ENCODE measurements at places on chromosomes 5 and 9.

DNA sequence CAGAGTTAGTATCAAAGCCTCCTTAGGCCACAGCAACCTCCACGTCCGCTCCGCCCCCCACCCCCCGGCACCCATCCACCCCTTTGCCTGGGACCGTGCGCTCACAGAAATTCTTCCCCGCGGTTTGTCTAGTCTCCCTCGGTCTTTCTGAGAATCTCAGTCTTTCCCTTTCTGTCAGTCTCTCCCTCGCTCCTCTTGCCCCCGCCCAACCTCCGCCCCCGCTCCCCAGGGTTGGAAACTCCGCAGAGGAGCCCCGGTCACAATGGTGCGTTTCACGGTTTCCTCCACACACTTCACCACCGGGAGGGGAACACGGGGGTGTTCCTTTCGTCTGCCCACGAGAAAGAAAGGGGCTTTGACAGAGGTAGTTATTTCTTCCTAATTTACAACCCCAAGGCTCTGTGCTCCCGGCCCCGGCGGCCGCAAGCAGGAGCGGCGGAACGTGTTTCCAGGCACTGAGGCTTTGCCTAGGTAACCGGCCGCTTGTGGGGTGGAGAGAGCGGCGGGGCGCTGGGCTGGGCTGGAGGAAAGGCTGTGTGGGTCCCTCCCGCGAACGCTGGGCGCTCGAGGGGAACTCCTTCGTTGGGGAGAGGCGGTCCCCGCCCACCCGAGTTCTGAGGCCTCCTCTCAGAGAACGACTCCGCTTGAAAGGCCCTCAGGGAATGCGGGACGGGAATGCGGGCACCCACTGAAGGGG lies 2.1 kb downstream of the NR4A3 start:
- DNase-seq: peak; percentile 18

DNA sequence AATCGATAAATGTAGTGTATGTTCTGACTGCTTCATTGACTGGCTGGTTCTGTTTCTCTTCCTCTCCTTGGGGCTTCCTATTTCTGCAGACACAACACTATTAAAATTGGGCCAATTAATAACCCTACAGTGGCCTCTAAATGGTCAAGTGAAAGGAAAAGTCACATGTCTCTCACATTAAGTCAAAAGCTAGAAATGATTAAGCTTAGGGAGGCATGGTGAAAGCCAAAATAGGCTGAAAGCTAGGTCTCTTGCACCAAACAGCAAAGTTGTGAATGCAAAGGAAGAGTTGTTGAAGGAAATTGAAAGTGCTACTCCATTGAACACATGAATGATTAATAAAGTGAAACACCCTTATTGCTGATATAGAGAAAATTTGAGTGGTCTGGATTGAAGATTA lies 58.2 kb downstream of the CCNH start:
- no peak for DNase-seq

DNA sequence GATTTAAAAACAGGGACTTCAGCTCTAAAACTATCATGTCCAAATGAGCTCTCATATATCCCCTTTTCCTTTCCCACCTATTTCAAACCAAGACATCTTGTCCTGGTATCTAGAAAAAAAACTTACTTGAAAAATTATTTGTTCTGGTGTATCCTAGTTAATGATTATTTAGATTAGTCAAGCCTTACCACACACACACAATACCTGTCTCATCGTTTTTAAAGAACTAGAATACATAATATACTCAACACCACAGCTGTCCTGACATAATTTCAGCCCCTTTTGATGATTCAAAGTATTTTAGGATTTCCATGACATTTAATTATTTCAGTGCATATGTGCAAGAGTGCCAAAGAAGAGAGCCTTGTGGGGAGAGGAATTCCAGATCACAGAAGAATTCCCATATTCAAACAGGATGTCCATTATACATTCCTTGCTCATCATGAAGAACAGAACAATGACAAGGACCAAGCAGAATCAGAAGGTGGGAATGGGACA lies 233.7 kb downstream of the SMARCA2 start:
- DNase-seq: no peak

DNA sequence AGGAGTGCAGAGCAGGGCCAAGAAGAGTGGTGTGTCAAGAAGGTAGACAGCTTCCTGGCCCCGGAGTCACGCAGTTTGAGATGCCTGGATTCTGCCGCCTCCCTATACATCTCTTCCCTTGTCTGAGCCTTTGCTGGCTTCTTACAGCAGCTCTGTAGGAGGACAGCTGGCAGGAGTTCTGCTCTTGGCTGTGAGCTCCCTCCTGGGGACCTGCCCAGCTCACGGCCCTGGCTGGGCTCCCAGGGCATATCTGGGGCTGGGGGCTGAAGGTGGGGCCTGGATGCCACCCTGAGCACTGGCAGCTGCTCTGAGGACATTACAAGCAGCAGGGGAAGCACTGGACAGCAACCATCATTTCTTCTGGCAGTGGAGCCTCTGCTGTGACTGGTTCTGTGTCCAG lies 786 bp upstream of the TSSK1B start:
- no peak for DNase-seq

DNA sequence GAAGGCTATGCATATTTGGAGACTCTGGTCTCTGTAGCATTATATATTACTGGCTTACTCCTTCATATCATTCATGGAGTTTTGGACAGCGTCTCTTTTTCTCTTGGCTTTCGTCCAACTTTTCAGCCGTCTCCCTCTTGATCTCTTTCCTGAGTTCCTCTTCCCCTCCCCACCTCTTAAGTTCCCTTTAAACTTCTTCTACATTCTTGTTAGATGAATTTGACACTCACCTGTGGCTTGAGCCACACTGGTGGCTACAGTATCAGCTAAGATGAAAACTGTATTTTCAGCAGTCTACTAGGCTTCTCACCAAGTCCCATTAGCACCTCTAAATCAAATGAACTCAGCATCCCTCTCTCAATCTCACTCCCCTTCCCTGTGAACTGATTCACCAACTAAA lies 128.1 kb downstream of the STARD4 start:
- no peak for DNase-seq

Measured in CD4-positive, alpha-beta T cell (primary cell).